ENCODE measurements at places on chromosomes 1 and 21.
A peak's percentile ranks its signal among the peaks of the same experiment; 100 is the strongest.

DNA sequence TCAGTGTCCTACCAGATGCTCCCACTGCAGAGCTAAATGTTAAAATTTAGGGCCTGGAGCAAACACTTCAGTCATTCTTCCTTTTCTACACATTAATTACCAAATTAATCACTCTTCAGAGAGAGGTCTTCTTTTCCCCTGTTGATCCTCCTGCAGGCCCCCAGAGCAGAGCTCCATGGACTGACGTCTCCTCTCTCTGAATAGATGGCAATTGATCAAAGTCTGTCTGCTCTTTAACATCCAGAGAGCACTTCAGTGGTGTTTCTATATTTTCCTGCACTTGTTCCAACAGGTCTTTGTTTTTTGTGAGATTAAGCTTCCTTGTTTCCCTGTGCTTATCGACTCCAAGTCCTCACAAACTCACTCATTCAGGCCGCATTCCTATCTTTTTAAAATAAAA lies 239.3 kb downstream of the SIPA1L2 start:
- no peak for DNase-seq

DNA sequence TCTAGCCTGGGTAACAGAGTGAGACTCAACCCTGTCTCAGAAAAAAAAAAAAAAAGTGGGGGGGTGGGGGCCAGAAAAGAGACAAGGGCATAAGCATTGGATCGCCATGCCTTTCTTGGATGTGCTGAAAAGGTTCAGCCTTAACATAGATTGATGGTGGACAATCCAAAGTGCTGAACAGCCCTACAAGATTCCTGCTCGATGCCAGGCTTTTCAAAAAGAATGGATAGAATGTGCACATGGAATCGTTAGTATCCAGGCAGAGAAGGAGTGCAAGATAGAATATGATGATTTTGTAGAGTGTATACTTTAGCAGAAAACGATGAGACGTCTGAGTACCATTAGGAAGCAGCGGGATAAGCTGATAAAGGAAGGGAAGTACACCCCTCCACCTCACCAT lies 10.9 kb upstream of the COA7 start:
- no peak for DNase-seq

GRCh38 chr1:182069028-182069466 lies 7.5 kb upstream of the ZNF648 start:
- DNase-seq: no peak

DNA sequence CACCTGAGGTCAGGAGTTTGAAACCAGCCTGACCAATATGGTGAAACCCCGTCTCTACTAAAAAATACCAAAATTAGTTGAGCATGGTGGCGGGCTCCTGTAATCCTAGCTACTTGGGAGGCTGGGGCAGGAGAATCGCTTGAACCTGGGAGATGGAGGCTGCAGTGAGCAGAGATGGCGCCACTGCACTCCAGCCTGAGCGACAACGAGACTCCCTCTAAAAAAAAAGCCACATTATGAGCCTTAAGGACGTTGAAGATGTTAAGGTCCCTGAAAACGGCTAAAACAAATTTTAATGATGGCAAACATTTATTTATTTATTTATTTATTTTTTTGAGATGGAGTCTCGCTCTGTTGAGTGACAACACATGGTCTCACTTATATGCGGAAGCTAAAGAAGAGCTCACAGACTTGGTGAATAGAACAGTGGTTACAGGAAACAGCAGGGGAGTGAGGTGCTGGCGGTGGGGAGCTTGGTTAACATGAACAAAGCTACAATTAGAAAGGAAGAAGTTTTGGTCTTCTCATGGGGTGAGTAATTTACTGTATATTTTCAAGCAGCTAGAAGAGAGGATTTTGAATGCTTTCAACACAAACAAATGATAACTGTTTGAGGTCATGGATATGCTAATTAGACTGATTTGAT lies 47.1 kb downstream of the TCP10L start:
- peak; percentile 19 for DNase-seq

- DNase-seq: no peak
Observed at GRCh38 chr1:168482106-168482505, 61.7 kb downstream of the XCL2 start.

DNA sequence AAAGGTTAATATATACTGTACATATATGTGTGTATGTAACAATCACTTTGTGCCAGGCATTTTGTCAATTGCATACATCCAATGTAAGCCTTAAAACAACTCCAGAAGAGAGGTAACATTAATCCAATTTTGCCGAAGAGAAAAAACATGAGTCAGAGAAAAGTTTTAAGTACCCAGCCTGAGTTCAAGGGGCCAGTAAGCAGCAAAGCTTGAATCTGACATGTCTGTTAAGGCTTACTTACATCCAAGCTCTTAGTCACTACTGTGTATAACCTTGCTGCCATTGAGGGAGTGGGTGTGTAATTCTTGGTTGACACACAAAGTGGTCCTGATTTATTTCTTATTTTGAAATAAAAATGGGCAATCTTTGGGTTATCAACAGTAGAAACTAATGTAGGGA lies 360.4 kb upstream of the LYPLAL1 start:
- no peak for DNase-seq

DNA sequence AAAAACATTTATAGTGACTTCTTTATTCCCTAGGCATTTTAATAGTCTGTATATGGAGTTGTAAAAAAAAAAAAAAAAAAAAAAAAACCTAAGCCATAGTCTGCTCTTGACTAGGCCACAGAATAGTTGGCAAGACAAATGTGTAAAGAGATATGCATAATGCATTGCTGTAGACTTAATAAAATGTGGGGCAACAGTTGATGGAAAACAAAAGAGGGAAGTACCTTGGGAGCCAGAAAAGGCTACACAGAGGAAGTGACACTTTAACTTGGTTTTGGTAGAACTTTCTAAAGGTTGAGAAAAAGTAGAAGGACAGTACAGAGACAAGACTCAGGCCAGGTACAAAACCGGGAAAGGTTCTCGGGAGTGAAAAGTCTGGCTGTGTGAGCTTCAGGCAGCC lies 802.9 kb upstream of the ADAMTS5 start:
- DNase-seq: no peak

All from stimulated activated CD8-positive, alpha-beta memory T cell treated with anti-CD3 and anti-CD28 coated beads, Interleukin-4, amount 100 ng/mL, for 1 hour (primary cell).